ENCODE measurements at places on chromosomes 4 and X.

DNA sequence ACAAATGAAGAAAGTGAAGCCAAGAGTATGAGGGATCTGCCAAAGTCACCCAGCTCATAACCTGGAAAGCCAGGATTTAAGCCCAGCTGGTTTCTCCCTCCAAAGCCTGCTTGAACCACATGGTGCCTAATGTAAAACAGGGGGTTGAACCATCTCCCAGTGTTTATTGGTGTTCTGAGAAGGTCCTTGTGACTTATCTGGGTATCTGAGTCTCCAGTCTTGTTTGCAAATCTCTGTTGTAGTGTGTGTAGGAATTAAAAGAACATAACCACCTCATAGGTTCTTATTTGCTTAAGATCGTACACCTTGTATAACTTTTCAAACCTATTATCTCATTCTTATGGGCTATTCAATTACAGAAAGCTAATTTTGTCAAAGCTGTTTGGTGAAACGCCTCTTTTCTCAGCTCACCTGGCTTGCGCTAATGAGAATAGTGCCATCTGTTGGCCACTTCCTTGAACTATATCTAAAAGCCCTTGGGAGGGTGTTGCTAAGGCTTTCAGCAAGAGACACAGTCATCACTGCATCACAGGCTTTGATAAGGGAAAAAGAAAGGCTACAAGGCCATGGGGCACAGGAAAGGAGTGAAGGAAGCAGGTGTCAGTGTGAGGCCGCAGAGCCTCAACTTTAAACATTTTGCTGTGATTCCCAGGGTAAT lies 34.0 kb downstream of the ETDB start:
- DNase-seq, result peak; percentile 81

- DNase-seq, result peak; percentile 0
Observed at GRCh38 chrX:49001521-49002090, 458 bp downstream of the GRIPAP1 start.

DNA sequence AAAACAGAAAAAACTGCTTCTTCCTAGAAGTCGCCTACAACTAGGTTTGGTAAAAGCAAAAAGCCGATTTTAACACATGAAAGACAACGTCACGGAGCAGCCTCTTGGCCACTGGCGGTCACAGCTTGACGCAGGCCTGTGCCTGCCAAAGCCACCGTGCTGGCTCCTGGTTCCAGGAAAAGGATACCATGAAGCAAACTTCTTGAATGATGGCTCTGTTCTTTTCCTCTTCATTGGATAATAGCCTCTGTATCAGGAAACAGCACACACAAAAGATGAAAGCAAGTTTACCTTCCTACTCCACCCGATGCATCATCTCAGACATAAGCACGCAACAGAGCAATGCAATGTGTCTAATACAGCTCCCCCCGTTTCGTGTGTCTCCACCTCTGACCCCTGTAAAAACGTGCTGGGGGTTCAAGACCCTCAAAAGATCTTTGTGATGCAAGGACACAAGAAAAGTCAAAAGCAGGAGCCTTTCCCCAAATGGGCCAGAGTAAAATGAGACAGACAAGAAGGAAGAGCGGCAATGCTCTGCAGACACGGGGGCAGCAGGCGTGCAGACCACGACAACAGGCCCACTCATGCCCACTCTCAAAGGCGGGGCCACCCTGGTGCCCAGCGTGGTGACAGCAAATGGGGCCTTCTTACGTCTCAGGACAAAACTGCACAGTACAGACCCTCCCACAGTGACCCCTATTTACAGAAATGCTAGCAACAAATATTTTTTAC lies 19.4 kb downstream of the GAK start:
- no peak for DNase-seq

DNA sequence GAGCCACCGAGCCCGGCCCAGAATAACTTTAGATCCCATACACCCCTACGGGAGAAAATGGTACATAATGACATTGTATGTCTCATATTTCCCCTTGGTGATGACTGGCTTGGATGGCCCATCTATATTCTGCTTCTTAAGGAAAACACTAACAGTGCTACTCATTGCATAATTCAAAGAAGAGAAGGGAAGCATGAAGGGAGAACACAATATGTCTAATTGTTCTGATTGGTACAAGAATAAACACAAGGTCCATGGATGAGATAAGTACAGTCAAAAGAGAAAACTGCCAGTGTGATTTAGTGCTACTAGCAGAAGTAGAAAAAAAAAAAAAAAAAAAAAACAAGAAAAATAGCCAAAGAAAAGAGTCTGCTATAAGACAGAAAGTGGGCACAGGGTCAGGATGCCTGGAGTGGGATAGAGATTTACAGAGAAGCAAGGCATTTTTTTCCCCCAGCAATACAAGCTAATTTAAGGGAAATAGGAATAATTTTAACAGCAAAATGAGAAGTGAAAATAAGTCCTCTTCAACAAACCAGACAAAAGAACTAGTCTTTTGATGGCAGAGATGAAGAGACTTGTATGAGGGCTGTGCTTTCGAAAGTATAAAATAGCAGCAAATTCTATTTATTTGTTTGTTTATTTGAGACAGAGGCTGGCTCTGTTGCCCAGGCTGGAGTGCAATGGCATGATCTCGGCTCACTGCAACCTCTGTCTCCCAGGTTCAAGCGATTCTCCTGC lies 96.5 kb upstream of the MAP3K15 start:
- no peak for DNase-seq

DNA sequence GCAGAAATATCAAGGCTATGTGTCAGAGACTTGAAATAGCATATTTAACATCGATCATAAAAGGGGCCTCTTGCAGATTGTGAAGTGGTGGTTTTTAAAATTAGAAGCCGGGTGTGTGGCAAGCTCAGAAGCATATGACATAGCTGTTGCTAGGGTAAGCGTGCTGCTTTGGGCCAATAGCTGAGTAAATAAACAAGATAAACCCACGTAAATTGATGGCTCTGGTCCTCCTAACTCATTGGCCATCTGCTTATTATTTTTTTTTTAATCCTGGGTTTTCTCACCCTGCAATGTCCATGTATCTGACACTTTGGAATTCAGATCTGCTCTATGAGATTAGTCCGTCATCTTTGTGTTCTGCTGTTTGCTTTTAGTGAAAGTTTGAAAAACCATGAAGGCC lies 32.6 kb upstream of the STOX2 start:
- DNase-seq, result no peak

- DNase-seq, result peak; percentile 20
Observed at GRCh38 chr4:57974821-57975220, 864.6 kb upstream of the IGFBP7 start.

DNA sequence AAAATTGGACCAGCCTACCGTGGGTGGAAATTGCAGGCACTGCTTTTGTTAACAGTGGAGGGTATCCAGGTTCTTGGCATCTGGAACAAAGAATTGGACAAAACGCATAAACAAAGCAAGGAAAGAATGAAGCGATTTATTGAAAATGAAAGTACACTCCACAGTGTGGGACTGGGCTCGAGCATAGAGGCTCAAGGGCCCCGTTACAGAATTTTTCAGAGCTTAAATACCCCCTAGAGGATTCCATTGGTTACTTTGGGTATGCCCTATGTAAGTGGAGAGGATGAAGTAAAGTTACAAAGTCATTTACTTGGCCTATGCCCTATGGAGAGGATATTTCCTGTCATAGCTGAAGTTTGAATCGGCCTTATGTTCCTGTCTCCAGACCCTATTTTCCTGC lies 85.3 kb downstream of the GLUD2 start:
- no peak for DNase-seq

- DNase-seq, result no peak
Observed at GRCh38 chr4:13313856-13314255, 170.3 kb downstream of the RAB28 start.

DNA sequence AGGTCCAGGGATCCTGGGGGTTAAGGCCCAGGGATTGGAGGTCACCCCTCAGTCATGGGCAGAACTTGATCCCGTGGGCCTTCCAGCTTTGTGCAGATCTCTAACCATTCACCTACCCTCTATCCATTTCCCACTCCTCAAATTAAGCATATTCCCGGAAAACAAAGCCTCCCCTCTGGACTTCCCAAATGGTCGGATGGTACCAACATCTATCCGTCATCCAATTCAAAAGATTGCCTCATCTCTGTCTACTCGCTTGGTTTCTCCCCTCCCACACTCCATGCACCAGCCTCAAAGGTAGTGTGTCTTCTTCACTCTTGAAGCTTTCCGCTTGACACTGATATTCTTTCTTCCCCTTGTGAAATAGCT lies 473 bp upstream of the BCLAF3 start:
- no peak for DNase-seq

- peak; percentile 1 for DNase-seq
Observed at GRCh38 chrX:41634284-41634683, 54.5 kb upstream of the GPR34 start.

- no peak for DNase-seq
Observed at GRCh38 chr4:119697887-119698393, 69.3 kb upstream of the PDE5A start.

- no peak for DNase-seq
Observed at GRCh38 chr4:165464376-165464775, 85.6 kb downstream of the CPE start.

DNA sequence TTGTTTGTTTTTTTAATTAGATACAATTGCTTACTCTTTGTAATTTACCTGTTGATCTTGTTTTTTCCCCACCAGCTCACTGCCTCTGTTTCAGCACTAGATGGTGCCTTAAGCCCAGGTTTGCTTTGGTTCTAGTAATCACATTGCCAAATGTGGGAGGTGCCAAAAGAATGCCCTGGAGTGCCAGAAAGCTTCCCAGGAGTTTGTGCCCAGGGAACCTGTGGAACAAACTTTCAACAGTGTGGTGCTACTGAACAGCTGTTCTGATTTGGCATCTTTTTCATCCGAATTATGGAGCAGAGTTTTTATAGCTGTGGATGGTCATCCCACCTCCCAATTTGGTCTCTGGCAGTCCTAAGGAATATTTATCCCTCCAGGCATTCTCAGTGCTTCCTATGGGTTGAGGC lies 1000.7 kb downstream of the STIM2 start:
- peak; percentile 2 for DNase-seq

GRCh38 chr4:95627709-95628108 lies 78.9 kb upstream of the UNC5C start:
- no peak for DNase-seq

- no peak for DNase-seq
Observed at GRCh38 chr4:126136922-126137781, 822.4 kb downstream of the FAT4 start.

DNA sequence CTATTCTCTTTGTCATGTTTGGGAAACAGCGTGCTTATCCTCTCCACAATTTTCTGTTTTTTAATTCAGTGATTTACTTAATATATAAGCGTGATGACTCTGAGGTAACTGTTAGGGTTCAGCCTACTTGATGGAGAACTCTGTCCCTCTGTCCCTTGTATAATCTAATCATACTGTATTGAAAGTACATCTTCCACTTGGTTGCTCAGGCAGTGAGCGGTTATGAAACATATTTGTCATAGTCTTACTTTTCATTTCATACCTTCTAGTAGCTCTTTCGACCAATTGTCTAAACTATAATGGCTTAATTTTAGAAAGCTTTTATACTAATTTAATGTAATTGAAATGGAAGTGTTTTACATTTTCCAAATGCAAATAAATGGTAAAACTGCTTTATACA lies 469.0 kb downstream of the TLL1 start:
- DNase-seq, result no peak

GRCh38 chr4:12122316-12122715 lies 693.6 kb upstream of the HS3ST1 start:
- no peak for DNase-seq

GRCh38 chrX:32150141-32150540 lies 1061.2 kb downstream of the DMD start:
- DNase-seq, result no peak

- DNase-seq, result no peak
Observed at GRCh38 chr4:156764145-156764544, 207.5 kb downstream of the PDGFC start.

DNA sequence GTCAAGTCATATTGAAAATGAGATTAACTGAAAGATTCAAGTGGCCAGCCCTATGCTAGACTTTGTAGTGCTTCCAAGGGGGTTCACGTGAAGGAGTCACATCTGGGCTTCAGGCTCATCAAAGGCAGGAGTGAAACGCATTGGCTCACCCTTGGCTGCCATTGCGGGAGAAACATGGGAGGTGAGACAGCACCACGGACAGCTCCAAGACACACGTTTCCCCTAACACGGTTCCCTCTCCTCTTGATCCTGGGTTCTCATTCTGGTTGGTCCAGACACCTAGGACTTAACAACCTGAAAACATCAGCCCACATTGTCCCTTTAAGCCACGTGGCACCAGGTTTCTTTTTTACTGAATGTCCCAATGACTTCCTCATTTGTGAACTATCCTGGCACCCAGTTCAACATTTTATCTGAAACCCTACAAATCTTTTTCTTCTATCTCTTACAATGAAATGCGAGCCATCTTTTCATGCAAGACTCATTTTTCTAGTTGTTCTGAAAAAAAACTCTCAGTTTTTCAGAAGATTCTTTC lies 279.0 kb upstream of the VCX3A start:
- DNase-seq, result no peak

DNA sequence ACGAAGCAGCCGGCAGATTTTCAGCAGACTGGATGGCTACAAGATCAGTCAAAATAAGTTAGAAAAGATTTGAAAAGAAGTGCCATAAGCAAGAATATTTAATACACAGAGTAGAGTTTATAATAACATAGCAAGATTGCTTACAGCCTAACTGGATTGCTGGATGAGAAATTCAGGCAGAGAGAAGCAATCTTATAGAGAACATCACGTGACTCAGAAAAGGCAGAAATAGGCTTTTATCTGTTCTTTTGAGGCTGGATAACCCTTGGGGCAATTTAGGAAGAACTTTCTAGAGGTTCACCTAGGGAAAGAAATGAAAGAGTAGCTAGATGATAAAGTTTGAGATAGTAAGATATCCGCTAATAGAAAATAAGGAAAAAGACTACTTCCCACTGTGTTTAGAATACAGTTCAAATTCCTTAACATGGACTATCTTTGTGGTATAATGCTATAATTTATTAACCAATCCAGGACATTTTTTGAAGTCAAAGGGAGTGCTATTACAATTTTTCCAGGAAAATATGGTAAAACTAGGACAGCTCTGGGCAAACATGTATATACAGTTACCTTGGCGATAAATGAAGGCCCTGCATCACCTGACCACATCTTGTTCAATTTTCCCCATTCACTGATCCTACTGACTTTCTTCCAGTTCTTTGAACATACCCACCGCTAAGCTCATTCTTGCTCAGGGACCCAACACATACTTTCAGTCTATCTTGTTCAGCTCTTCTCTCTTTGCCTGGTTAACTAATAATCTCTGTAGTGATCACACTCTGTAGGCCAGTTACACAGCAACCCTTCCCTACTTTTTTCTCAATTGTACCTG lies 12.7 kb upstream of the SPCS3 start:
- DNase-seq, result no peak
